ENCODE measurements at places on chromosomes 16 and 17. TPM values are rescaled to one million over a fixed set of nuclear protein-coding genes. Genes with fewer than 3 reads are reported as not detected.

TMC6 gene
- total RNA-seq: 13.1 TPM

RPAIN gene
- total RNA-seq: 35.1 TPM

MTSS2 gene
- total RNA-seq: 58.7 TPM

C16orf46 gene
- total RNA-seq: 0.66 TPM

CCL3 gene
- total RNA-seq: not detected

ZG16 gene
- total RNA-seq: not detected

OR4D1 gene
- total RNA-seq: 0.02 TPM

ZPBP2 gene
- total RNA-seq: not detected

DHRS7C gene
- total RNA-seq: not detected

ASB16 gene
- 0.05 TPM for total RNA-seq

HERPUD1 gene
- total RNA-seq: 80.5 TPM

HSD11B2 gene
- 2.0 TPM for total RNA-seq
